CD4-positive, alpha-beta T cell (primary cell): ENCODE measurements at places on chromosomes 16 and 17.

- DNase-seq = peak; percentile 47
Measured at GRCh38 chr17:5706577-5707210, 122.4 kb upstream of the NLRP1 start.

GRCh38 chr16:1773703-1774447, 941 bp upstream of the MRPS34 start:
- DNase-seq = no peak

DNA sequence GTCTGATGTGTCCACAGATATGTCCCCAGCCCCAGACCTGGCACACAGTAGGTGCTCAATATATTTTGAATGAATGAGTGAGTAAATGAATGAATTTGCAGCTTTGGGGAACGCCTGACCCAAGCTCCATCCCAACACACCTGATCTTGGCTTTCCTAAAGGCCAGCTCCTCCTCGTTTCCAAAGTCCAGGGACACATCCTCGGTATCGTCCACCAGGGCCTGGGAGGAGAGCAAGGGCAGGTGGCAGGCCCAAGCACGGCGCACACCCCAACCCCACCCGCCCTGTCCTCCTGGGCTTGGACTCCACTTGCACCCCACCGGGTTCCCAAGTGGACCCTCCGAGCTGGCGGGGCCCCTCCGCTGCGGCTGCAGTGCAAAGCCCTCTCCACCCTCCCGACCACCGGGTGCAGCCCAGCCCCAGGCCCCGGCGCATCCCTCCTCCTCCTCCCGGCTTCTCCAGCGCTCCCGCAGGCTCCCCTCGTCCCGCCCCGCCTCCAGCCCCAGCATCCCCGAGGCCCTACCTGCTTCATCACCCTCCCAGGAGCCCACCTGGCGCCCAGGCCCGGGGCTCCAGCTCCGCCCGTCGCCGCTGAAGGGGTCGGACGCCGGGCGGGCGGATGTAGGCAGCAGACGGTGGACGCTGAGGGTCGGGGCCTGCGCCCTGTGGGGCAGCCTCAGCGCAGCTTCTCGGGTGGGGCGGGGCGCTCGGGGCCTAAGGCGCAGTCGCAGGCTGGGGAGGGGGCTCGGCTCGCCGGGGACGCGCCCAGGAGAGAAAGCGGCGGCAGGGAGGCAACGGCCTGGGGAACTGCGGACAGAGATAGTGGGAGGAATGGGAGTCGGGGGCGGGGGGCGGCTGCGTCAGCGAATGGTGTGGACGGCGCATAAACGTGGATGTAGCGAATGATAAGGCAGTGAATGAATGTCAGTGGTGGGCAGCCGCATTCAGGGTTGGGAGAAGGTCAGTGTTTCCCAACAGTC, at the start of gene TVP23A:
Gene TVP23A, minus strand, starts transcription at position 832 of the 979 bp plus-strand sequence. Its CDS starts 301 bp downstream, at position 531.
- no peak for DNase-seq

- no peak for DNase-seq
Measured at GRCh38 chr16:15857724-15858560, 1.1 kb upstream of the MYH11 start.

- peak; percentile 67 for DNase-seq
Measured at GRCh38 chr17:32520104-32520701, 33.4 kb downstream of the CDK5R1 start.

DNA sequence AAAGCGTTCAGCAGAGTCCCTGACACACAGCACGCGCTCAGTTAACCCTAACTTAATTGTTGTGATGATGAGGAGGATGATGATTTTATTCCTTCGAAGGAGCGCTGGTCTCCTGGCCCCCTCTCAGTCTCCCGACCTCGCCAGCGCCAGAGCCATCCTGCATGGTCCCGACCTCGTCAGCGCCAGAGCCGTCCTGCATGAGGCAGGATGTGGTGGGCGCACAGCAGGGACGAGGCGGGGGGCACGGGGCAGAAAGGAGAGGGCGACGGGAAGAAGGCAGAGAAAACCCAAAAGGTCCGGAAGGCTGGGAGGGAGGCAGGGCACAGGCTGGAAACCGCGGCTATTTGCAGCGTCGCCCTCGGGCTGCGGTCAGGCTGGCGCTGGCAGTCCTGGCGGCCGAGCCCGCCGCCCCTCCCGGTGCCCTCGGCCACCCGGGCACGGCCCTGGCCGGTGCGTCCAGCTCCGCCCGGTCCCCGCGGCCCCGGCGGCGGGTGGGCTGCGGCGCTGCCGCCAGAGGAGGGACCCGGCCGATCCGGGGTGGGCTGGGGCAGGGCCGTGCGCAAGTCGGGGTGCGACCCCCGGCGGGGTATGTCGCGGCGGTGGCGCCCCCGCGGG, 3.0 kb upstream of the TAC4 start:
- DNase-seq = peak; percentile 47

DNA sequence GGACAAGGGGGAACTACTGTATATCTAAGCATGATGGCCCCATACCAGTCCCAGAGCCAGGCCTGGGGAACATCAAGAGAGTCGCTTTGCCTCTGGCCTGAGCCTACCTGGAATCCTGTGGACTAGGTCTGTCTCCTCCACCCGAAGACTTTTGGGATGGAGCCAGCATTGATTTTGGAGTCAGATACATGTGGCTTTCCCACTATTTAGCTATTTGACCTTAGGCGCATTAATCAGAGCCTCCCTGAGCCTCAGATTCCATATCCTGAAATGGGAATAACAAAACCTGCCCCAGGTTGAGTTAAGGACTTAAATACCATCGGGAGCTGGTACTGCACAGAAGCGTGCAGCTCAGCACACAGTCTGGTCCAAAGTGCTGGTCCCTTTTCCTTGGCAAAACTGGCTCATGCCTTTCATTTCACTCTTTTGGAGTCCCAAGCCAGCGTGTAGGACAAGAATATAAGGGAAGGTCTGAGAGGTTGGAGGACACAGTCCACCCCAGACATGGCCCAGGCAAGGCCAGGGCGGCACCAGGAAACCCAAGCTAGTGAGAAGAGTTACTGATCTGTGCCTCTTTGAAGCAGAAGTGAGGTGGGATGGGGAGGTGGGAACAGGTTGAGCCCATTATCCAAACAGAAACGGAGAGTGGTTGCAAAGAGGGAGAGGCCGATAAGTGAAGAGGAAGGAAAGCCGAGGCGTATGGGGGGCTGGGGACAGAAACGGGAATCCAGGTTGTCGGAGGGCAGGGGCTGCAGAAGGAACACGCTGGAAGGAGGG, 986 bp downstream of the FA2H start:
- DNase-seq = no peak

- no peak for DNase-seq
Measured at GRCh38 chr16:75494661-75495075, 573 bp downstream of the CHST6 start.

DNA sequence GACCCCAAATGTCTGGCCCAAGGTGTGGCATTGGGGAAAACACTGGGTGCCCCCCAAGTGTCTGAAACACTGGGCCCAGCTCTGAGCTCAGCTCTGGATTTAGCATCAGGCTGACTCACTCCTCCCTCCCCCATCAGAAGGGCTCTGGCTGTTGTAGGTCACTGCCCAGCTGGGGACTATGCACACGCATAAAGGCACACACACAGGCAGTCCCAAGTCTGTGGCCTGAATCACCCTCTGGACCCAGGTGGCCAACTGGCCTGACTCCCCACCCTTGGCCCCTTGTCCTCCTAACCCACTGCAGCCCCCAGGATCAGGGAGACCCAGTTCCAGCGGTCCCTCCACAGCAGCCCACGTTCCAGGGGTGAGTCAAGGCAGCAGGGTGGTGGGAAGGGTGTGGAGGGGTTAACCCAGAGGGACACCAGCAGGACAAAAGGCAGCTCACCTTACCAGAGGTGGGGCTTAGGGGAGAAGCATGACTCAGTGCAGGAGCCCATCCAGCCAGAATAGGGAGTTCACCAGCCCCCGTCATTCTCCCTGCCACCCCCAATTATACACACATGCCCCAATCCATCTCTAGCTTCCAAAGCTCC, 47.0 kb downstream of the MYO18A start:
- DNase-seq = no peak

GRCh38 chr17:74274060-74274708, at the start of gene DNAI2:
DNAI2 (plus strand) TSS chr17:74274234; CDS start chr17:74281818, 7,584 bp downstream.
- DNase-seq = no peak

DNA sequence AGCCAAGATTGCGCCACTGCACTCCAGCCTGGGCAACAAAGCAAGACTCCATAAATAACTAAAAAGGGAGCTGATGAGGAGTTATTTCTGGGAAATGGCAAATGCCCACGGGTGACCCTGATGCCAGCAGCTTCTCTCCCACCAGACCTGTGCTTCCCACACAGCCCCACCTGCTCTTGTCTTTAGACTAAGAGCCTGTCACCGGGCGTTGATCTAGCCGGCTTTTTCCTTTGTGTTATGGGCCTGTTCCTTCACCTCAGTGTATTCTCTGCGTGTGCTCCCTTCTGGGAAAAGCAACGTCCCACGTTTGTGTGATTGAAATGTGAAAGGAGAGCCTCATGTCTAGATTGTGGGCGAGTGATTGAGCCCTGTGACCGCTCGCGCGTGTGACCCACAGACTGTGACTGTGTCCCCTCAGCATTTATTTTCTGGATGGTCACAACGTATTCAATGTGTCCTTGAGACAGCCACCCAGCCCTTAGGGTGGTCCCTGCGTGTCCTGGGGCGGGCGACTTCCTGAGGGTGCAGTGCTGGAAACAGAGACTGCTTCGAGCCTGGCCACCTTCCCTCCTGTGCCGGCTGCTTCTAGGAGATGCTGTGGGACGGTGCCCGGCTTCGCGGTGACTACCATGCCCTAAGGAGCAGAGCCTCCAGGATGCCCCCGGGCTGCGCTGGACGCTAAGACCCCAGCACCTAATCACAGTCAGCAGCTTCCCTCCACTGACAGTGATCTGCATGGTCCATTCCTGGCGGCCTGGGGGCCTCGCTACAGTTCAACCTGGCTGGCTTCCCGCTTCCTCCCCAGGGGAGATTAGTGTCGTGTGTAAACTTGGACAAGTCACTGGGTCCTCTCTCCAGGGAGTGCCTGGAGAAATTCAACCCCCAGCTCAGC, 7.8 kb upstream of the RNPS1 start:
- DNase-seq = no peak

DNA sequence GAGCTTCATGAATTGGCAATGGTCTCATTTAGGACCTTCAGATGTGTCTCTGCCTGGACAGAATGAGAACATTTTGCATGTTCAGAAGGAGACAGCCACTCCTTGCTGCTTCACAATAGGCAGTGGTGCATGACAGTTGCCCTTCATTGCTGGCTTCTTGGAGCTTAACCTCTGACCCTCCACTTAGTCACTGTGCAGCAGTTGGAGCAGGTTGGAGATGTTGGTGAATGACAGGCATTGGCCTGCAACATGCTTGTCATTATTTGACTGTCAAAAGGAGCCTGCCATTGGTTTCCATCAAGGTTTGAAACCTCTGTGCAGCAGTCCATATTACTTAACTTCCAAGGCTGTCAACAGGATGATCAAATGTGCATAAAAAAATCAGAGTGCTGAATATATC, 22.7 kb downstream of the FTO start:
- DNase-seq = no peak

GRCh38 chr16:82835487-82836155, 208.9 kb downstream of the CDH13 start:
- no peak for DNase-seq

DNA sequence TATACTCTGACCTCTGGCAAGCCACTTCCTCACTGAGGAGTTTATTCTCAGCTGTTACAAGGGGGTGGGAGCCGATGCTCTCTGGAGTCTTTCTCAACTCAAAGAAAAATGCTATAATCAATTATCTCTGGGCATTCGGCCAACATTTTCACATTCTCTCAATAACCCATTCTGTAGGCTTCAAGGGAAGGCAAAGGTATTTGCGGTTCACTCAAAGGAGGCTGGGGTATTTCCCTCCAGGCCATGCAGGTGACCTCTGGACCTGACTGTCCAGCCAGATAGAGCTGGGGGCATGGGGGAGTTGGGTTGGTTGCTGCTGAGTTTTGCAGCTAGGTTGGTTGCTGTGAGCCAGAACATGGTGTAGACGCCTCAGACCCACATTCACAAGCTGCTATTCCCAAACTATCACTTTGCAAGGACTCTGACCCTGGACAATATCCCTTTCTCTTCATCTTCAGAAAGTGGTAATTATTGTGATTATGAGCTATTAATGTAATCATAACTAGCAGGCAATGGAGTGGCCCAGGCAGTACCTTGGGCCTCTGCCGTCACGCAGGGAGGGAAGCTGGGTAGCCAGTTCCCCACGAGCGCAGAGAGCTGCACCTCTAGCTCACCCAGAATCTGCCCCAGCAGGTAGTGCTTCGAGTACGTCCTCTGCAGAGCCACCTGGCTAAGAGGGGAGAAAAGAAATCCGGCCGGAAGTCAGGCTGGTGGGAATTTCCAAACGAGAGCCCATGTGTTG, 42.1 kb downstream of the AIPL1 start:
- no peak for DNase-seq

DNA sequence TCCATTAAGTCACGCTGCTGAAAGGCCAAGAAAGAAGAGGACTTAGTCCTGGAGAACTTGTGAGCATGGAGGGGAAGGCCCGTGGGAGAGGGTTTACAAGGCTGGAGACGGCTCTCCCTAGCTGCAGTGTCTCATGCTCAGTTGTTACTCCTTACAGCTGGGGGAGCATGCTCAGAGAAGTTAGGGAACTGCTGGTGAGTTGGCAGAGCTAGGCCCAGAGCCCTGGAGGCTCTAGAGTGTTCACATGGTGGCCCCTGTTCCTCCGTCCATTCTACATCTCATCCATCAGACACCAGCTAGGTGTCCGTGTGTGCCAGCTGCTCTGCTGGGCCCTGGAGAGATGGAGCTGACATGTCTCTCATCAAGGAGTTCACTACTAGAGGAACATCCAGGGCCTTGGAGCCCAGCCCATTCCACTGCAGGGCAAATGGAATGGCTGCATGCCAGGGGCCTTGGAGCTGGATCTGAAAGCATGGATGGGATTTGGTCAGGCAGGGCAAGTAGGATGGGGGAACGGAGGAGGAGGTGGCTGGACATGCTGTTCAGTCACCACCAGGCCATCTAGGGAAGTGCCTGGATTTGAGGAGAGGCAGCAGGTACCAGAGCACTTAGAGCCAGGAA, 6.3 kb downstream of the XYLT2 start:
- DNase-seq = peak; percentile 7

DNA sequence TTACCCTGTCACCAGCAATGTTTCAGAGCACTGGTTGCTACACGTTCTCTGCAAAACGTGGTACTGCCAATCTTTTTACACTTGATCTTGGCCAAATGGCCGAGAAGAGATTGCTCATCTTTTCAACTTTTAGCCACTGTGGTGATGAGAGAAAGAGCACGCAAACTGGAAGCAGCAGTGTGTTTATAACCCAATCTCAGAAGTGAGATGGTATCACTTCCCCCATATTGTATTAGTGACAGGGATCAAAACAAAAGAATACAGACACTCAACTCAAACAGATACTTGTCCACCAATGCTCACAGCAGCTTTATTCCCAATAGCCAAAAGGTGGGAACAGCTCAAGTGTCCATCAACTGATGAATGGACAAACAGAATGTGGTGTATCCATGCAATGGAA, 72.1 kb upstream of the FA2H start:
- no peak for DNase-seq

DNA sequence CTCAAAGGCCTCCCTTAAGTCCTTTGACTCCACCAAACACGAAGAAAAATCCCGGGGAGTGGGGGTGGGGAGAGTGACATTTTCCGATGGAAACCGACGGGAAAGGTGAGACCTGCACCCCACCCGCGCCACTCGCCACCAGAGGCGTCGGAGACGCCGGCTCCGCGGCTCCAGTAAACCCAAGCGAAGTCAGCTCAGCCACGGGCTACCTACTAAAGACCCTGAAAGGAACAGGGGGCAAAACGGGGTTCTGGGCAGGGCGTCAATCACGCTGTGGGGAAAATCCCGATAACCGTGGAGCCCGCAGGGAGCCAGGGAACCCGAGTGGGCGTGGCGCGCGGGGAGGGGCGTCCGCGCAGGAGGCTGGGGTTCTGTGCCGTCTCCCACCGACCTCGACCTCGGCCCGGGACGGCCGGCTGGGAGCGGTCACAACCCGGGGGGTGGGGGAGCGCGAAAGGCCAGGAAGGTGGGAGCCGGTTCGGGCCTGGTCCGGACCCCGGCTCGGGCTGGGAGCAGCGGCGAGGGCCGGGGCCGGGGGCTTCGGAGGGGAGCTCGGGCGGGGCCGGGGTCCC, 565 bp downstream of the WDR45B start:
- peak; percentile 36 for DNase-seq
